ENCODE measurements at places on chromosomes 12 and 14. TPM values are rescaled to one million over a fixed set of nuclear protein-coding genes. Genes with fewer than 3 reads are reported as not detected.

DNA sequence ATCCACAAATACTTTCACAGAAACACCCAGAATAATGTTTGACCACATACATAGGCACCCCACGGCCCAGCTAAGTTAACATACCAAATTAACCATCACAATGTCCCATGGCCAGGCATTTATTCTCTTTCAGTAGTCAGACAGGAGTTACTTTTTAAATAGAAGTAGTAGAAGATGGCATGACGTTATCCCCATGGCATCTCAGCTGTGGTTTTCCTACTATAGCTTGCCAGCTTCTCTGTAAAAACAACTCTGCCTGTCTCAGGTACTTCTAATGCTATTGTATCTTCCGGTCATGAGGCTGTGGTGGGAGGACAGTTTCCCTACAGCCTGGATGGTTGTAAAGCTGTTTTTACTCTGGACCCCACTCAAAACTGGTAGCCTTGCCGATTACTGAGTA, 19.3 kb downstream of the CTSG start:
- DNase-seq: no peak

The RNASE3 gene
- not detected for total RNA-seq

- DNase-seq: no peak
These were observed 79.9 kb downstream of the HECTD1 start for GRCh38 chr14:31127690-31128089.

GRCh38 chr12:91423693-91424050, 241.1 kb upstream of the DCN start:
- no peak for DNase-seq

The KRT79 gene
- total RNA-seq: not detected

DNA sequence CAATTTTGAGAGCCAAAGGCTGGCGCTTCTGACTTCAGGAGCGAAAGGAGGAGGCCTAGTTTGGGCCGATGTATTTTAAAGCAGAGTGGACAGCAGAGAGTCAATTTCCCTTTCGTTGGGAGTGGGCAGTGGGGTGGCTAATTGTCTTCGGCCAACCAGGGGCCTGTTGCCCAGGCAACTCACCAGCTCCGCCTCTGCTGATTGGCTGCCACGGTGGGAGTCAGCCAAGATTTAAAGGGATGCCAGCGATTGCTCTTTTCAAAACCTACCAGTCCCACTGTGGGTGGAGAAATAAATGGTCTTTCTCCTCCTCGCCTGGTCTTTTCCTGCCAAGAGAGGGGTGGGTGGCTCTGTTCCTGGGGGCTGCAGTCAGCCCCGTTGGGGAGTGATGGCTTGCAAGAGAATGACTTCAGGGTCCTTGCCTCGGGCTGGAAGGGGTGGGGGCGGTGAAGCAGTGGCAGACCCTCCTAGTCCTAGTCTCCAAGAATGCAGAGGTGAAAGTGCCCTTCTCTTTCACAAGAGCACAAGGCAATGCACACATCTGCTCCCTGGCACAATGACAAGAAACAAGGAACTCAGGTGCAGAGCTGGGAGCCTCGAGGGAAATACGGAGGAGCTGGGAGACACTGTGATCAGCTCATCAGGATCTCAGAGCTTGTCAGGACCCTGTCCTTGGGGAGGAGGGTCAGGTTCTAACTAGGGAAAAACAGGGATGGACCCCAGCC, 37.7 kb downstream of the RASAL1 start:
- no peak for DNase-seq

DNA sequence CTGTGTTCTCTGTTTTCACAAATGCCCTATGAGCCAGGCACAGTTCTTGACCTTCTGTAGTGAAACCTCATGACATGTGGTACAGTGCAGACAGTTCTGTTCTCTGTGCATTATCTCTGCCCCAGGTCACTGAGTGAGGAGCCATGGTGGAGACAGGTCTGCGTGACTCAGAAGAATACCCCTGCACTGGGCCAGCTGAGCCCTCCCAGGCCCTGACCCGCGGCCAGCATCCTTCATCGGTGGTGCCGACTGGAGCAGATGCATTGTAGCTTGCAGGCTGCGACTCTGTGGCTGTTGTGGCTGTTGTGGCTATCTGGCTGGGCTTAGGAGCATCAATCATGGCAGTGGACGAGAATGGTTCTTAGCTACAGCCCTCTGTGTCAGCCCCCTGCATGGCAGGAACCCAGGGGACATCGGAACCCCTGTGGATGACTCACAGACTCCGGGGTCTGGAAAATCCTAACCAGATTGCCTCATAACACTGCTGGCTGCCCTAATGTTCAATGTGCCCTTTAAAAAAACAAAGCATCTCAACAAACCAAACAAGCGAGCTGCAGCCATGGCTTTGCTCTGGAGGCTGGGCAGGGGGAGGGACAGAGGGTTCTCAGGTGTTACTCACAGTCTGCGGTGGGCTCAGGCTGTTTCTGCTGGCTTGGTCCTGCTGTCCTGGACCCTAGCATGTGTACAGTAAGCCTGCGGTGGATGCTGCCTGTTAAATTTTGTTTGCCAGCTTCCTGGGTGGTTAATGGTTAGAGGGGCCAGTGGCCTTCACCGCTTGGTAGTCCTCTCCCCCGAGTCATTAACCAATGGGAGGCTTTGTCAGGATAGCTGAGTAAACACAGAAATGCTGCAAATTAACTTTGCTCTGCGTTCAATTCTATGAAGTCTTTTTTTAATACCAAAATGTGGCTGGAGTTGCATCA, at the start of gene SERPINA6:
SERPINA6 (minus strand) TSS at position 689 of the 923 bp plus-strand sequence. CDS start 8,688 bp downstream, outside the sequence.
- DNase-seq: no peak

GRCh38 chr12:13112968-13113367, 9.5 kb upstream of the GSG1 start:
- DNase-seq: no peak

- no peak for DNase-seq
These were observed 601 bp downstream of the COX14 start for GRCh38 chr12:50112456-50113218.

The GLT8D2 gene
- total RNA-seq: 3.8 TPM

DNA sequence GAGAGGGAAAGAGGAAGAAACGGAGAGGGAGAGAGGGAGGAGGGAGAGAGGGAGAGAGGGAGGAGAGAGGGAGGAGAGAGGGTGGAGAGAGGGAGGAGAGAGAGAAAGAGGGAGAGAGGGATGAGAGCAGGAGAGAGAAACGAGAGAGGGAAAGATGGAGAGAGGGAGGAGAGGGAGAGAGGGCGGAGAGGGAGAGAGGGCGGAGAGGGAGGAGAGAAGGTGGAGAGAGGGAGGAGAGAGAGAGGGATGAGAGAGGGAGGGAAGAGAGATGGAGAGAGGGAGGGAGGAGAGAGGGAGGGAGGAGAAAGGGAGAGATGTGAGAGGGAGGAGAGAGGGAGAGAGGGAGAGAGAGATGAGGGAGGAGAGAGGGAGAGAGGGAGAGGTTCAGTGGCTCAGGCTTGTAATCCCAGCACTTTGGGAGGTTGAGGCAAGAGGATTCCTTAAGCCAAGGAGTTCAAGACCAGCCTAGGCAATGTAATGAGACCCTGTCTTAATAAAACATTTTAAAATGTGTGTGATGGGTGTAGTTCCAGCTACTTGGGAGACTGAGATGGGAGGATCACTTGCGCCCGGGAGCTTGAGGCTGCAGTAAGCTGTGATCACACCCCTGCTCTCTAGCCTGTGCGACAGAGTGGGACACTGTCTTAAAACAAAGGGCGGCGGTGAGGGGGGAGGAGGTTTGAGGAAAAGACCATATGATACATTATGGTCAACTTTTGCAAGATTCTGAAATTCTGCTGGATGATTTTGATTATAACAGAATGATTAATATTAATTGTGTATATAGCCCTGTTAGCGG, 21.3 kb upstream of the SNRPF start:
- no peak for DNase-seq

DNA sequence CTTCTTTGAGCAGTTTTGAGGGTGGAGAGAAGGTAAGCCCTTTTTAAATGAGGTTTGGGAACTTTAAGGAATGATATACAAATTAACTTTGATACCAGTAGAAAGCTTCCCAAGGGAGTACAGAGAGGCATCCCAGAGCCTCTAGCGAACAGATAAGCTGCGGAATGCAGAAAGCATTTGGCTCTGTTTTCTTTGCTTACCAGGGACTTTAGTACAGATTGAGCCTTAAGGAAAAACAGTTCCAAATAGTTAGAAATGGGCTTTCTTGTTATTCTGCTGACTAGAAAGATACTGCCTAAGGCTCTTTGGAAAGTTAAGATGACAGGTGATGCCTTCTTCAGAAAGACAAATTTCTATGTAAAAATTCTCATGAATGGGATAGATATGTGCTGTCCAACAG, 261.7 kb upstream of the FOXN3 start:
- DNase-seq: no peak

DNA sequence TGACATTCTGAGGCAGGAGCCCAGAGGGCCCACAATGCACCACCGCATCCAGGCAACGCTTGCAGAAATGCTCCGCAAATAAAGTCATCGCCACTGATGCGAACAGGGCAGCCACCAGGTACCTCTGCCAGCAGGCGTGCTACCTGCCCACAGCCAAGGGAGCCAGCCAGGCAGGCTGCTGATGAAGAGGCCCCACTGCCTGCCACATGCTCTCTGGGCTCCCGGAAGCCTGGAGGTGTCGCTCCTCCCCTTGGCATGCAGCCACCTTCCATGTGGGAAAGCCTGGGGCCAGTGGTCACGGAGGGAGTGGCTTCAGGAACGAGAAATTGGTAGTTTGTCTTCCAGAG, 14.7 kb downstream of the GPR132 start:
- DNase-seq: no peak

DNA sequence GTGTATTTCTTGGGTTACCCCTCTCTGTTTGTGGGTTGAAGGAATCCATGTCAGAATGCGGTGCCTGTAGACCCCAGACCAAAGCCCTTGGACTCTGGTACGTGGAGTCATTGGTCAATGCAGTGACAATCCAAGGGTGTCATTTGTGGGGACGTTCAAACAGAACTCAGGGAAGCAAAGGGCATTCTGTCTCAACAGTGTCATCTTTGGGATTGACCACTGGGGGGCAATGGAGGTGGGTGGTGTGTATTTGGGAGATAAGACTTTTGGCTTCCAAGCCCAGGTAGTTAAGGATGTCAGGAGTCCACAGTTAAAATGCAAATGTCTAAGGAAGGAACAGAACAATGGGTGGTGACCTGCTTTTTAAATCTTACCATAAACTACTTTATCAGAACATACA, 54.6 kb upstream of the CCDC175 start:
- peak; percentile 40 for DNase-seq

DNA sequence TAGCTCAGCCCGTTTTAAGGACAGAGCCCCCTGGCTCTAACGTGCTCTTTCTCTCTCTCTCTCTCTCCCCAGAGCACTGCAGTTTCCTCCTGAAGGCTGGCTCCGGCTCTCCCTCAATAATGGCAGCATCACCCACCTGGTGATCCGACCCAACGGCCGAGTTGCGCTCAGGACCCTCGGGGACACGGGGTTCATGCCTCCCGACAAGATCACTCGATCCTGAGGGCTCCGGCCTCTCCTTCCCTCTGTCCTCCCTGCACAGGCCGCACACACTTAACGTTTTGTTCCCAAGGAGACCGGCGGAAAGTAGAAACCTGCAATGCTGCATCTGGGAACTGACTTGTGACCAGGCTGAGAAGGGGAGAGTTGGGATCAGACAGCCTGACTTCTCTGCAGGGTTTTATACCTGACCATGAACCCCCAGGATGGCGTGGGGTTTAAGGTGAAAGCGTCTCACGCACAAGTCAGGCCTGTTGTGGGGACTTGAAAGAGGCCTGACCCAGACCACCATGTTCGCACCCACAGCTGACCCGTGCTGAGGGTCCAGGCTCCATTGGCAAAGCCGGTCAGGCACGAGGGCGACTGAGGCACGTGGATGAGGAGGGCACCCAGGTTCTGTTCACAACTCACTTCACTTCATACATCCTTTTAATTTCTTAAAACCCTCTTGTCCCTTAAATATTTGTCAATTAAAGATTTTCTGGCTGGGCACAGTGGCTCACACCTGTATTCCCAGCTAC, 10.1 kb downstream of the PGAM5 start:
- DNase-seq: no peak

The TDP1 gene
- 34.9 TPM for total RNA-seq

DNA sequence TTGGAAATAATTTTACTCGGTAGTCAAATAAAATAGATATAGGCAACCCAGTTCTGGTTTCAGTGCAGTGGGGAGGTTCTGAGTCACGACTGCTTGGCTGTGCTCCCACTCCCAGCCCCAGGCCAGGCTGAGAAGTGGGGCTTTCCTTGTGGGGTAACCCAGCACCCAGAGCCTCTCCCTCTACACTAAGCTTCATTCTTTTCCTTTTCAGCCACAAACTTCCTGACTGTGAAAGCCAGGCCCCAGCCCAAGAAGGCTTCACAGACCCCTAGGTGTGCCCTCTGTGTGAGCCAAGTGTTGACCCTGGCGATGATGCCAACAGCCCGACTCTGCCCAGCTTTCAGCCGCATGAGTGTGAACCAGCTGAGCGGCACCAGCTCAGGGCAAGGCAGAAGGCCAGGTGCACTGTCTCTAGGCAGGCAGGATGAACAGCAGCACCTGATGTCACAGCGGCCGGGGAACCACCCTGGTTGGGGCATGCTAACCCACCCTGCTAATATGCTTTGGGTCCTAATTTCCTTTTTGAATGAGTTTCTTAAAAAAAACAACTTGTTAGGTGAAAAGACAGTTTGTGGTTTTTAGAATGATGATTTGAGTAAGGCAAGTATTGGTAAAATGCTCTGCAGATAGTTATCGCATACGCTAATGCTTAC, 42.2 kb upstream of the ATP23 start:
- DNase-seq: no peak

- no peak for DNase-seq
These were observed 12.7 kb downstream of the SAMD4A start for GRCh38 chr14:54579621-54580020.

- no peak for DNase-seq
These were observed 262.5 kb downstream of the DPF3 start for GRCh38 chr14:72631401-72631800.

- peak; percentile 17 for DNase-seq
These were observed 586 bp downstream of the TTC6 start for GRCh38 chr14:37595809-37596621.

DNA sequence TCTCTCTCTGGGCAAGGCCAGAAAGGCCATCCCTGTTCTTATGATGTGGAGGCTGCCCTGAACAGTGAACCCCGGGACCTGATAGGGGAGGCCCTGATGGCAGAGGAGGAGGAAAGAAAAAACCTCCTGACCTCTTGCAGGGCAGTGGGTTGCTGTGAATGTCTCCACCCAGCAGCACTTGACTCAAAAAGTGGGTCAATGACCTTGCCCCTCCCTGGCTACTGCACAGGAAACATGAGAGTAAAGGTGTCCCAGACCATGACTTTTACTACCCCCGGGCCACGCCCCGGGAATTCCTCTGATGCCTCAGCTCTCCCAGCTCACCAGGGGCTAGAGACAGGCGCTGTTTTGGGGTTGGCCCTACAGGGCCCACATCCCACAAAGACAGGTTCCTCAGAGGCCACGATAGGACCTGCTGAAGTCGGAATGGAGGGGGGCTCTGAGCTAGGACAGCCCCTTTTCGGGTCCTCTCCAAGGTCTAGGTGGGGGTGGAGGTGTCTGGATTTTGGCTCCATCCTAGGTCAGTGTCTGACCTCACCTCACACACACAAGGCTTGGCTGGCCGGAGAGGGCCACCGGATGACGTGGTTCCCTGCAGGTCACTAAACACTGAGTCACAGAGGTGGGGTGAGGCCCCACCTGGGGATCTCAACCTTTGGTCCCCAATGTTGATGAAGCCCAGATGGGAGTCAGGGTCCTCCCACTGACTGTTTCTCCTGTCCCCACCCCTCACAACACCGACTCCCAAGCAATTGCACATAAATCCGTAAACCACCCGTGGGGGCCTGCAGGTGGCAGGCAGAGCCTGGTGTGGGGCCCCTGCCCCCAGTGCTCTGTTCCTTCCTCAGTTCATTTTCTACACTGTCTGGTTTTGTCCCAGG, 1.6 kb downstream of the RHOF start:
- DNase-seq: no peak
